Cardiac muscle cell (in vitro differentiated cells and primary cell): ENCODE measurements at places on chromosomes 1 and 21. TPM values are rescaled to one million over a fixed set of nuclear protein-coding genes. Genes with fewer than 3 reads are reported as not detected.
A peak's percentile ranks its signal among the peaks of the same experiment; 100 is the strongest.

- DNase-seq, result no peak
Measured at GRCh38 chr1:77290576-77290975, 8.8 kb downstream of the AK5 start.

CFHR4 gene
- not detected in 2 replicates for polyA plus RNA-seq

GRCh38 chr1:111227851-111228747 is 586 bp downstream of the CHI3L2 start:
- no peak for DNase-seq

DNA sequence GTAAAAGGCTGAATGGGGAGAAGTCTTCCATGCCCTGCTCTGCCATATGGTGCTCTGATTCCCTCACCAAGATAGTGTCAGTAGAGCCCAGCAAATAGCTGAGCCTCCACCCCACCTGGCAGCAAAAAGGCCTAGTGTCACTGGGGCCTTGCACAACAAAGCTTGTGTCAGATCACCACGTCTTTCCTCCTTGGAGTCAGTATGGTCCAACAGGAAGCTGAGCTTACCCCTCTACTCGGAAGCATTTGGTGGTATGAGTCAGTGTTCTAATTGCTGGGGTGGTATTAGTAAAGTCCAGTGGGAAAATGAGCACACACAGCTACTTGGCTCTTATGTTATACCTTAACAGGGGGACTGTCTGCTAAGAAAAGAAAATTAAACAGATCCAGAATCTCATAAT is 18.7 kb upstream of the RRP15 start:
- peak; percentile 21 for DNase-seq

- peak; percentile 34 for DNase-seq
Measured at GRCh38 chr21:46098303-46099141, 610 bp downstream of the COL6A2 start.

RAB25 gene
- polyA plus RNA-seq, result 2.1 and 2.4 TPM in 2 replicates

TMEM54 gene
- 17.1 and 41.4 TPM in 2 replicates for polyA plus RNA-seq

GRCh38 chr21:31948676-31949075 is 75.9 kb downstream of the HUNK start:
- no peak for DNase-seq

CD164L2 gene
- 0.35 and 0.62 TPM in 2 replicates for polyA plus RNA-seq

RAP1GAP gene
- polyA plus RNA-seq, result 5.8 and 9.8 TPM in 2 replicates

AJAP1 gene
- not detected in 2 replicates for polyA plus RNA-seq

- no peak for DNase-seq
Measured at GRCh38 chr1:18997508-18997907, 41.0 kb upstream of the IFFO2 start.

DNA sequence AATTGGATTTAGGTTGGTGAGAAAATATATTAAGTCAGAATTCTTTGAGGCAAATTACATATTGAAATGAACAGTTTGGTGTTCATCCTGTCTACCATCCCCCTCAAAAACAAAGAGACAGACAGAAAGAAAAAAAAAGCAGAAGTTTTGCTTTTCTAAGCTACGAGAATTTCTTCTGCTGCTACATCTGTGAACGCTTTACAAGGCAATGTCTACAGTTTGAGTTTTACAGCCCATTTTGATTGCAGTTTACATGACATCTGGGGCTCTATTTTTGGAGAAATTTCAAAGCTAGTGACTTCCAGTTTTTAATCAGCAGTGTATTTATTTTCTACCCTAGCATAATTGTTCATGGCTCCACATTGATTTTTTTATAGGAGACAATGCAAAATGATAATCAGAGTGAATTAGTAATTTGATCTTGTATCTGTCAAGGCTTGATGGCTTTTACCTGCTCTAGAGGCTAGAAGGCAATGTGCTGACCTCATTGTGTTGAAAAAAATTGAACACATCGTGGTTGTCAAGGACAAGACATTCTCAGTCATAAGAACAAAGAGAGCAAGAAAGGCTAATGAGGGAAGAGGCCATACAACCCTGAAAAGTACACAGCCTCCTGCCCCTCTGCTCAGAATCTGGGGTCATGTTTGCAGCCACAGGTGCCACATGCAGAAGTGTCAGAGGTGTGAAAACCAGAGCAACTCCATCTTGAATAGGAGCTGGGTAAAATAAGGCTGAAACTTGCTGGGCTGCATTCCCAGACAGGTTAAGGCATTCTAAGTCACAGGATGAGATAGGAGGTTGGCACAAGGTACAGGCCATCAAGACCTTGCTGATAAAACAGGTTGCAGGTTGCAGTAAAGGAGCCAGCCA is 201.0 kb upstream of the CAMK1G start:
- no peak for DNase-seq

DNA sequence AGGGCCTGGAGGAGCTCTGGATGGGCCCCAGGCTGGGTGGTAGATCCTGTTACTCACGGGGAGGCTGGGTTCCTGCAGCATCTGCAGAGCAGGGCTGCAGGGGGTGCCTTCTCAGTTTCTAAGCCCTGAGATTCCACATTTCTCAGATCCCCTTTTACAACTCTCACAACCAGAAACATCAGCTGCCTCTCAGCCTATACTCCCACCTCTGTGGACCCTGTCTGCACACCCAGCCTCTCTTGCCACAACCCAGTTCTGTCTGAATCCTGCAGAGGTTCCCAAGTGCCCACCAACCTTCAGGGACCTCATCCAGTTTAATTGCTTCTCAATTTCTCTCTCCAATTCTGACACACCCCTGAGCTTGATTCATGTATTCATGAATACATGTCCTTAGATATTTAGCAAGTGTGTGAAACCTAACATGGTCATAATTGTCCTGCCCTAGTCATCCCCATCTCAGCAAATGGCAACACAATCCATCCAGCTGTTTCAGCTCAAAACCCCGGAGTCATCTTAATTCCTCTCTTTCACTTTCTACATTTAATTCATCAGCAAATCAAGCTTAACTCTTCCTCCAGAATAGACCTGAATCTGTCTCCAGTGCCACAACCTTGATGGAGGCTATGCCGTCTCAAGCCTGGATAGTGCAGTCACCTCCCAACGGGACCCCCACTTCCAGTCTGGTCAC is 57.0 kb upstream of the NEK2 start:
- peak; percentile 8 for DNase-seq

DNA sequence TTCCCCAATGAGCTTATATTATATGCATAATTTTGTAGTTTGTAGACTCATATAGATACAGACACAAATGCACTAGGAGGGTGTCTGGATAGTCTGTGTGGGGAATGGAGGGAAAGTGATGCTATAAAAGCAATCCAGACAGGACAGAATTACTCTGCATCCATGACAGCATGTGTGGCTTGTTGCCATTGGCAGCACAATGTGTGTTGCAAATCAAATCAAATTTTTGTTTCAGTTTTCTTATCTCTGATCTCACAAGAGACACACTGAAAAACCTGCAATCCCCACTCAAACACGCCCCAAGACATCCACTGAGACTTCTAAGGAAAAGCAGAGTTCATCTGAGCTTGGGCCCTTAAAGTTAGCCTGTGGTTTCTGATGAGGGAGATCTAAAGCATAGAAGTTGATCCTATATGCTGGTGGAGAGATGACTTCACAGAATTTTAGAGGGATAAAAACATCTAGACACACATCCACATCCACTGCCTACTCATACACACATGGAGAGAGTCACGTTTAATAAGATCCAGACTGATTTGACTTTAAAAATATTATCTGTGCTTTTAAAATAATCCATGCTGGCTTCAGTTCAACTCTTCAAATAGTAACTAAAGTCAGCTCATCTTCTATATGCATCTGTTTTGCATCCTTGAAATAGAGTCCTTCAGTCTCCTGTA is 313.0 kb upstream of the PLXNA2 start:
- no peak for DNase-seq

- DNase-seq, result no peak
Measured at GRCh38 chr1:22680726-22681125, 27.7 kb downstream of the C1QB start.

C1orf185 gene
- not detected in 2 replicates for polyA plus RNA-seq

- DNase-seq, result no peak
Measured at GRCh38 chr1:23273450-23274133, 56.3 kb upstream of the HTR1D start.

- no peak for DNase-seq
Measured at GRCh38 chr1:4564051-4564450, 90.4 kb upstream of the AJAP1 start.

C1orf116 gene
- polyA plus RNA-seq, result 0.29 TPM in 1 of 2 replicates, not detected in the other
